Ovary (tissue), 10 donors: ENCODE measurements at places on chromosomes 7 and 10. TPM values are rescaled to one million over a fixed set of nuclear protein-coding genes. Genes with fewer than 3 reads are reported as not detected.

DNA sequence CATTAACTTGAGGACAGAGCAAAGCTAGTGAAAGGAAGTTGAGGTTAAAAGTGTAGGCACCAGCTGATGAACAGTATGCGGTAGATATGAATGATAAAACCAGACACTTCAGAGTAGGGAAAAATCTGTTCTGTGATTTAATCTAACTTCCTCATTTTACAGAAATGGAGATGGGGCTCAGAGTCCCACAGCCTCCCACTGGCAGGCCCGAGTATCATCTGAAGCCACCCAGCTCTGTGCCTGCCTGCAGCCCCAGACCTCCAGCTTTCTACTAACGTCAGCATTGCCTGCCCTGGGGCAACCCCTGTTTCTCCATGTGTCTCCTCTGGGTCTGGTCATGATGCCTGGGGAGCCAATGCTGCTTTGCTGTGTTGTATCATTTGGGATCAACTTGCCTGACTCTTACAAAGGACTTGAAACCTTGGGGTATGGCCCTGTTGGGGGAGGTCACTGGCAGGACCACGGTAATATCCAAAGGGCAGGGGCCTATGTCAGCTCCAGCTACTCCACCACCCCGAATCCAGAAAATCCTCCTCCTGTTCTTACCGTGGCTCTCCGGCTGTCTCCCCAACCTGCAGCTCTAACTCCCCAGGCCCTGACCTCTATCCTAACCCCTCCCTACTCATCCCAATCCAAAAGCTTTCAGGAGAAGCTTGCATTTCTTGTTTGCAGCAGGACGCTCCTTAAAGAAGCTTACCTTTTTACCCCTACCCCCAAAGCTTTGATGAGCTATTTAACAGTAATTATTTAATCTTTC, 56.2 kb upstream of the NPY start:
- H3K36me3 ChIP-seq, result no peaks in the 10 kb centered on the region
- H3K27me3 ChIP-seq, result no peaks in the 10 kb centered on the region
- no peak overlapping the region for H3K27ac ChIP-seq

DNA sequence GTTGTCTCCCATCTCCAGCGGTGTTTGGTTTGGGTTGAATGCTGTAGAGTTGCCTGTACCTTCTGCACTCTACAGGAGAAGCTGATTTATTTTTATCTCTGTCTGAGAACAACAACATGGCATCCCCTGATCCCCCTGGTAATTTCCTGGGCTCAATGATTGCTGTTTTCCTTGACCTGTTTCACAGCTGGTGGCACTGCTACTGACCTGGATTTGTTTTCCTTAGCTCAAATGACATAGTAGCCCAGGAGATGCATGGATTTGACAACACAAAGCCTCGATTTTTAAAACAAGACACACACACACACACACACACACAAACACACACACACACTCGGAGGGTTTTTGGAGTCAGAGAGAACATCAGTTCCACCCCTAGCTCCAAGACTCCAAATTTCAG, 301.6 kb downstream of the NRG3 start:
- H3K36me3 ChIP-seq, result no peaks in the 10 kb centered on the region
- no peak overlapping the region for H3K27ac ChIP-seq
- no peak for DNase-seq
- H3K27me3 ChIP-seq, result no peaks in the 10 kb centered on the region
- H3K4me1 ChIP-seq, result no peaks in the 10 kb centered on the region

- H3K36me3 ChIP-seq, result no peaks in the 10 kb centered on the region
- no peak overlapping the region for H3K27ac ChIP-seq
- H3K4me3 ChIP-seq, result no peak overlapping the region
- H3K27me3 ChIP-seq, result no peaks in the 10 kb centered on the region
Measured at GRCh38 chr7:80860554-80860953, 58.3 kb downstream of the SEMA3C start.

DNA sequence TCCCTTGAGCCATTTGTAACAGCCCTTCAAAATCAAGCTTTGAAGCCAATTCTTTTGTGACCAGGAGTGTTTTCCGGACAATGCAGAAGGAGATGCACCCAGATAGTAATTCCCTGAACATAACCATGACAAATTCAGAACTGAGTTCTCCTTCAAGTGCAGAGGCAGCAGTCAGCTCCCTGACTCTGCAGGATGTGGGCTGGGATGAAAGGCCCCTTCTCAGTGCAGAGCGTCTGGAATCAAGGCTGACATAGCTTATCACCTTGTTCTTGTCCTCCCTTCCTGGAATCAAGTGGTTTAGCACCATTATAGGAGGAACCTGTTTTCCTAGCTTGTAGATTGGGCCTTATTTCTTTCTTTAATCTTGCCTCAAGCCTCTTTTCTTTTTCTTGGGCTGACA, 143.4 kb downstream of the SORCS3 start:
- H3K36me3 ChIP-seq, result no peaks in the 10 kb centered on the region
- no peak overlapping the region for H3K27ac ChIP-seq
- DNase-seq, result no peak
- H3K27me3 ChIP-seq, result no peaks in the 10 kb centered on the region

- no peak overlapping the region for H3K4me3 ChIP-seq
- H3K27ac ChIP-seq, result no peak overlapping the region
- no peak for DNase-seq
- no peaks in the 10 kb centered on the region for H3K27me3 ChIP-seq
Measured at GRCh38 chr7:158443688-158444483, 143.7 kb downstream of the PTPRN2 start.

DNA sequence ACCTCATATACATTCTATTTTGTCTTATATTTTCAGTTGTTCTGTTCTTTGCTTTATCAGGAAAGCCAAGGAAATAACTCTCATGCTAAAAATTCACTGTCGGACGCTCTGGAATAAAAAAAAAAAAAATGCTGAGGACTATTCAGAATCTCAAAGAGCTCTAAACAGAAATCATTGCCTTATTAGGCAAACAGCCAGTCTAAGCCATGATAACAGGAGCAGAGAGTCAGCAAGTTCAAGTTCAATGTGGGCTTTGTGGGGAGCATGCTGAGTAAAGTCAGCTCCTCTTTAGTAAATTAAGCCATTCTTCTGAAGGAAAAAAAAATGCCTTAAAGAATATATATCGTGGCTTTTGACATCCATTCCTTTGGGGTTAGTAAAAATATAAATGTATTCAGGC, 13.6 kb upstream of the FAM13C start:
- H3K4me1 ChIP-seq, result no peaks in the 10 kb centered on the region
- H3K27me3 ChIP-seq, result no peaks in the 10 kb centered on the region
- H3K27ac ChIP-seq, result no peak overlapping the region

DNA sequence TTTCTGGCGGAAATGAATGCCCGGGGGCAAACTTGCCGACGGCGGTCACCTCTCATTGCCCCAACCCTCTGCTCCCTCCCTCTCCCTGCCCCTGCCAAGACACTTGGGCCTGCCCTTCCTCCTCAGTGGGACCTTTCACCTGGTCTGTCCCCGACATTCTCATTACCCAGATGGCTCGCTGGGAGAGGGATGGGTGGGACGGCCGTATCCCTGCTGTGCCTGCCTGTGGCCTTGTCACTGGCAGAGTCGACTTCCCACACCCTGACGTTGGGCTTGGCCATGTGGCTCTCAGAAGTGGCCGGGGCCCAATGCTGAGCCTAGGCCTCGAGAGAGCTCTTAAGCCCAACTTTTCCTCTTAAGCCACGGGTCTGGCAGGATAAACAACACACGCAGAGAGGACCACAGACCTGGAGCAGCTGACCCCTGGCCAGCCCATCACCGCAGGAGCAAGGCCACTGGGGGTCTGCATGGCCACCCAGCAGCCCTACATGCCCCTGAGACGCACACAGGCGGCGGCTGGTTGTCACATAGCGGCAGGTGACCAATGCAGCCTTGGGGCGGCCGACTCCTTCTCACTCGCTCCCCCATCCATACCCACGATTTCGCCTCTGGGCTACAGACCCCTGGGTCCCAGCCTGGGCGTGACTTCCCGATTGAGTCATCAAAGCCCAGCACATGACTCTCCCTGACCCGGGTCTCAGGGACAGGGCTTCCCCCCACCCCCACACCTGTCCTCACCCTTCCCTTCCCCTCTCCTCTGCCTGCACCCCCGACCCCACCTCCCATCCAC, 40.1 kb downstream of the SLC29A4 start:
- no peaks in the 10 kb centered on the region for H3K27me3 ChIP-seq
- H3K4me1 ChIP-seq, result no peaks in the 10 kb centered on the region
- DNase-seq, result no peak
- no peak overlapping the region for H3K4me3 ChIP-seq
- H3K36me3 ChIP-seq, result peaks cover 3% of the 10 kb centered on the region

DNA sequence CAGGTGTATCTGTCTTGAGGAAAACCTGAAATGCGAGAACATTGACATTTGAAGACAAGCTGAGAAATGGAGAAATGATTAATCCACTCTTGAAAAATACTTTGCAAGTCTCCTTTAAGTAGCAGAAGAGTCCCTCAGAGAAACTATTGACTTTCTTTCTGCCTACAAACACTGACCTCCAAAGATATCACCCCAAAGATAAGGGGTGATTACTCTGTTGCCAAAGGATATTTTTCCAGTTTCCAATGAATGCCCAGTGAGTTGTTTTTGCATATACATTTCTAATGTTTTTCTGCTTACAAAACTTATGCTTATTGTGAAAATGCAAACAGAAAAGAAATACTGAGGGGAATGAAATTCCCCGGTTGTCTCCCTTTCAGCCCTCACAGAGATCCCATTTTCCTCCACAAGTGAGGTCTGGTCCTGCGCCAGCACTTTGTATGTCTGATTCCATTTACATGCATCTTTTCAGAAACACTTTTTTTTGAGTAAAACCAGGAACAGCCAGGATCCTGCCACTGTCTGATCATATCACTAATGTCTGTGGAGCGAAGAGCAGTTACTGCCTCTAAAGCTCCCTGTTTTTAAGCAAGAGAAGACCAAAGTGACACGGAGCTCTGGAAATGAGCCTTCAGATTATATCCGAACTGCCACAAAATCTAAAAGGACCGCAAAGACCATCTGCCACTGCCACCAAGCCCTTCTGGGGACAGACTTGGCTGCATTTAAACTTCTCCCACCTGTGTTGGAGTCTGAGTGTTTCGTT, 82.9 kb upstream of the PDCD4 start:
- H3K27ac ChIP-seq, result no peak overlapping the region
- no peak for DNase-seq
- no peak overlapping the region for H3K4me3 ChIP-seq

- H3K36me3 ChIP-seq, result no peaks in the 10 kb centered on the region
- no peaks in the 10 kb centered on the region for H3K27me3 ChIP-seq
- no peak for DNase-seq
- no peak overlapping the region for H3K4me3 ChIP-seq
Measured at GRCh38 chr10:88091490-88092061, 228.2 kb downstream of the PTEN start.

- H3K27ac ChIP-seq, result no peak overlapping the region
- H3K36me3 ChIP-seq, result no peaks in the 10 kb centered on the region
- no peak overlapping the region for H3K4me3 ChIP-seq
- H3K4me1 ChIP-seq, result peaks cover 6% of the 10 kb centered on the region
- DNase-seq, result no peak
Measured at GRCh38 chr7:73988197-73988596, 39.8 kb upstream of the ELN start.

SLC16A9 gene
- total RNA-seq, result 30.7 TPM

COL1A2 gene
- total RNA-seq, result 659 TPM
